ENCODE measurements at places on chromosomes 7 and 10. TPM values are rescaled to one million over a fixed set of nuclear protein-coding genes. Genes with fewer than 3 reads are reported as not detected.

Gene PPP1R9A
- total RNA-seq, result 22.6 TPM

Gene HOXA11
- not detected for total RNA-seq

Gene GATA3
- total RNA-seq, result 0.83 TPM

Gene ETV1
- total RNA-seq, result 25.7 TPM

Gene HILPDA
- total RNA-seq, result 7.3 TPM

Gene METTL27
- total RNA-seq, result 0.43 TPM

Gene BMPR1A
- total RNA-seq, result 50.2 TPM

Gene COMMD3
- 87.0 TPM for total RNA-seq

Gene PTPRZ1
- 0.65 TPM for total RNA-seq

Gene PNLIPRP2
- not detected for total RNA-seq

Gene MPP7
- 14.0 TPM for total RNA-seq

Gene TET1
- total RNA-seq, result 2.9 TPM

Gene SLC18A2
- 0.22 TPM for total RNA-seq

All from Right ventricle myocardium superior (tissue), 1 donor.